ENCODE measurements at places on chromosomes 2 and 18.

GRCh38 chr18:6920099-6920955, 190.8 kb downstream of the ARHGAP28 start:
- no peak for DNase-seq

DNA sequence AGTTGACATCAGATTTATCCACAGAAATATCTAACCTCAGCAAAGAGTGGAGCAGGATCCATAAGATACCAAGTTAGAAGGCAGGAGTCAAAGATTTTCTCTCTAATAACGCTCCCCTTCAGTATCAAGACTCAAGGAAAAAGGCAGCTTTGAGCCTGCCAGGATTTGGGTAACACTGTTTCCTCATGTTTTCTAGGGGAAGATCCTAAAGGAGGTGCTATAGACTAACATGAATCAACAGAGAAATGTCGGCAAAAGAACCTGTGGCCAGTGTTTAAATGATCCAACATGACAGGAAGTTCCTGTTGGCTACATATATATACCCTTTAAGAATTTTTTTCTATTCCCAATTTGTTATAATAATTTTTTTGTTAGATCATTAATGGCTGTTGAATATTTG, 402.3 kb downstream of the TGIF1 start:
- DNase-seq, result no peak

DNA sequence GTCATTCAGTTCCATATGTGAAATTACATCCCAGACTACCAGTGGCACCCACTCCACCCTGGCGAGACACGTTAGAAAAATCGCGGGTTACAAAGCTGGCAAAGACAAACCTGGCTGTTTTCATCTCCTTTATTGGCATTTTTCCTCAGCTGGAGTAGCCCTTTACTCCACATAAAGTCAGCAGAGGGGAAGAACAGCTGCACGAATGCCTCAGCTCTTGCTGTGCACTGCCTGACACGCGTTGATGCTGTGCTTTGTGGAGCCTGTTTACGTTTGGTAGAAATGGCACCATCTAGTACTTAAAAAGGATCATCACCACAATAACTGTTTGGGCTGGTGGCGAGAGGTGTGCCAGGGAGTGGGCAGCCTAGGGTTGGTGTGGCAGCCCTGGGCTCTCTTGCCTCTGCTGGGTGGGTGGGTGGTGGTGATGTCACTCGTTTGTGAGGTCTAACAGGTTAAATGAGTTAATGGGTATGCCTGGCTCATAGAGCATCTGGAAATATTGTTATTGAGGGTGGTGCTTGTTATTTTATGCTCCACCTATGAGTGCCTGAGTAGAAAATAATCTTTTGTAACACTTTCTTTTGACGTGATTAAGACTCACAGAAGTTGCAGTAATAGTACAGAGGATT, 16.4 kb downstream of the FARP2 start:
- DNase-seq, result no peak

- no peak for DNase-seq
Measured at GRCh38 chr2:86239745-86240144, 40.5 kb downstream of the MRPL35 start.

DNA sequence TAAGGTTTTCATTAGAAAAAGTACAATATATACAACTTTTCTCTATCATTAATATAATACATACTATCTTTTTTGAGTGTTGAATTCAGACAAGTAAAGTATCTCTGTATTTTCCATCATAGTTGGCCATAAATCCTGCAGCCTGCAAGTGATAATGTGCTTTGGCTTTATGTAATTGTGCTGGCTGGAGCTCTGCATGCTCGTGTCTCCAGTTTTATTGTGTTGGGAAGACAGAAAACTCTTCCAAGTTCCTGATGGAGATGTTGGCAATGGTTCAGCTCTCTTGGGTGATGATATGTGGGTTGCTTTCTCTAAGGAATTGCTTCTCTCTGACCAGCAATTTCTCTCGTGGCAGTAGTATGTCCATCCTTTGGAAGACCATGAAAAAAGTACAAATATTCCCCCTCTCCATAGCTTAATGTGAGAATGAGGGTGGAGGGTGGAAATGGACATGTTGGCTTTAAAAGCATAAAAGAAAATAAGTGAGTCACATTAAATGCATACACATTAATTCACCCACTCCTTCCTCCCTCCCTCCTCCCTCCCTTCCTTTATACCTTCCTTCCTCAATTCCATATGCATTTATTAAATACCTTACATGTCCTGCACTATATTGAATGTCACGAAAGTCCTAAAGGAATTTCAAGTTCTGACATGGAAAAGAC, 344.2 kb downstream of the MTX2 start:
- no peak for DNase-seq

DNA sequence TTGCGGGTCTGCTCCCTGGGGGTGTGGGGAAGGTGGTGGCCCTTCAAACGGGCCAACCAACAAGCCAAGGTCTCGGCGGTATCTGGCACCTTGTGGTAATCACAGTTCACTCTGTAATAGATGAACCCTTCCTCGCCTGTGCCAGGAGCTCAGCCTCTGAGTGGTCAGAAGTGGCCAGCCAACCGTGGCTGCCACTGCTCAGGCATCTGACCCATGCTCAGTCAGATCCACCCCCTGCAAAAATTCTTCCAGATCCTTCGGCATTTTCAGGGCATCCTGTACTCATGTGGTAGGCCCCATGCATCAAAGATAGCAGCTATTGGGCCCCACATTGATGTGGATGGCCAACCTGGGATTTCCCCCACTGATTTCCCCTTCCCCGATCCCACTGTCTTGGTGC, 39.6 kb upstream of the SERPINE2 start:
- no peak for DNase-seq

GRCh38 chr2:188243381-188243780, 48.3 kb upstream of the GULP1 start:
- DNase-seq, result no peak

DNA sequence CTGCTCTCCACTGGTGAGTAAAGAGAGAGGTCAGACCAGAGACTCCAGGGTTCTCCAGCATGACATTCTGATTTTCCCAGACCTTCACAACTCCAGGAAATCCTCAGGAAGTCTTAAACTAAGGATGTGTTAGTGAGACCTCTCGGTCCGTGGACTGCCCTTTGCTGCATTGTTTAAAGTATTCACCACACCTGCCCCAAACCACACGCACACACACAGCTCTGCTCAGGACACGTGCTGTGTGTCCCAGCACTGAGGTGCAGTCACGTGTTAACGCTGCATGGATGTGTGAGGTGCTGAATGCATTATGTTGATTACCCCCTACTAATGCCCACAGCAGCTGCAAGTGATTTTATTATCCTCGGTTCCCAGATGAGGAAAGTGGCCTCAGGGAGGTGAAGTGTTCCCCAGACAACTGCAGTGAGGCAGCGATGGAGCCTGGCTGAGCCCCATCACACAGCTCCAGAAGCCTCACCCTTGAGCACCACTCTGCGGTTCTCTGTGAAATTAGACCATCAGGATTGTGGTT, 68.4 kb downstream of the TRAPPC12 start:
- DNase-seq, result no peak

DNA sequence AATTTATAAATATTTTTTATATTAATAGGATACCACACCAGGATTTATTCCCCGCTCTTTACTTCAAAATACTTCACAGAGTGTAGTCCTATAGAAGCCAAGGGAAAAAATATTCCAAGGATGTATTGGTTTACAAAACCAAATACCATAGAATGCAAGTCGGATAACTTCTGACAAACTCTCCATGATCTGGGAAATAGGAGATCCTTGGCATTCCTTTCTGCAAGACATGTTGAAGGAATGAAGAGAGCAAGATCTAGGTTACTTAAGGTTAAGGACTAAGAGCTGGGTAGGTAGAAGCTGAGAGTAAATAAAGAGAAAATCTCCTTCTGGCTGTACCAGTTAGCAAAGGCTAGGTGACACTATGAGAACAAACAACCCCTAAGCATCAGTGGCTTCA, 141.2 kb downstream of the LRATD1 start:
- DNase-seq, result no peak

GRCh38 chr2:20439193-20439475, 7.7 kb upstream of the RHOB start:
- DNase-seq, result no peak

- no peak for DNase-seq
Measured at GRCh38 chr2:101204400-101205115, 48.1 kb upstream of the CNOT11 start.

DNA sequence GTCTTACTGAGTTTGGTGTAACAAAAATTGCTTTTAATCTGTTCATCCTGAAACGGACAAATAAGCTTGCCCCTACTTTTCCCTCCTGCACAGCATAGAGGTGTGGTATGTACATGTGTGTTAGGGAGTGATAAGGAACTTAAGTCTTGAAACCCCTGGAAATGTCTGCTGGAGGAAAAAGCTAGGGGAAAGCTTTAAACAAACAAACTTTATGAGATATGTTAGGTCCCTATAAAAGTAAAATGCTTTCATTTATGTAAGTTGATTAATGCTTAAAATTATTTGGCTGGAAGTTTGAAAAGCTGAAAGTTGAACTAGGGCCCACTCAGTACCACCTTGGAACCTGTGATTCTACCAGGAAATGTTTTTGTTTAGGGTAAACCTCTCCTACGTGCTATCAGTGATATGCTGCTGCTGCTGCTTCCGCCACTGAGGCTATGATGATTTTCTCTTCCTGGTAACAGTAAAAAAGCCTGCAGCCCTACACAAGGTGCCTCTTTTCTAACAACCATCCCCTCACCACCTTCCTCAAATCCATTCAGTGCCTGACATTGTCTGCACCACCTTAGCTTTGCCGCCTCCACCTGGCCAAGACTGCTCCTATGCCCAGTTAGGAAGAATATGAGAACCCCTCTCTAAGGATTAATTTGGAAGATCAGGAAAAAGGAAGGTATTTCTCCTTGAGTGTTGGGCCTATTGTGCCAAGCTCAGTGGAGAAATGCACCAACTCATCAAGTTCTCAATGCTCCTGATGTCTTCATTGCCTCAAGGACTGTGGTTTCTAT, 2.5 kb upstream of the YES1 start:
- DNase-seq, result no peak

- DNase-seq, result no peak
Measured at GRCh38 chr18:2223449-2223848, 347.9 kb downstream of the METTL4 start.

- DNase-seq, result no peak
Measured at GRCh38 chr2:180268006-180268405, 260.9 kb upstream of the CWC22 start.

- DNase-seq, result no peak
Measured at GRCh38 chr2:129813404-129813803, 166.1 kb upstream of the RAB6C start.

DNA sequence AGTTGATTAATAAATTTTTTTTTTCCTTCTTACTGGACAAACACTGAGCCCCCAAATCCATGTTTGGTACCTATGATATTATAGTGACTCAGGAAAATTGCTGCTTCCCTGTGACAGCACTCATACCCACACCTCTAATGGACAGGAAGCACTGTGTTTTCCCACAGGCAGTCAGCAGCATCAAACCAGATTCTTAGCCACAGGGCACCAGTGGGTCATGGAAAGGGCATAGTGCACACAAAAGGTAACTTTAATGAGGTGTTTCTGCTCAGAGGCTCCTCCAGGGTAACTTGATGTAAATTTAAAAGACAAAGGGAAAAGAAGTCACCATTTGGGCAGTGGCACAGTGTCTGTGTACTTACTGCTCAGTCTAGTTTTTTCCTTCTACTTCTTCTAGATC, 34.1 kb downstream of the SERPINB11 start:
- no peak for DNase-seq

DNA sequence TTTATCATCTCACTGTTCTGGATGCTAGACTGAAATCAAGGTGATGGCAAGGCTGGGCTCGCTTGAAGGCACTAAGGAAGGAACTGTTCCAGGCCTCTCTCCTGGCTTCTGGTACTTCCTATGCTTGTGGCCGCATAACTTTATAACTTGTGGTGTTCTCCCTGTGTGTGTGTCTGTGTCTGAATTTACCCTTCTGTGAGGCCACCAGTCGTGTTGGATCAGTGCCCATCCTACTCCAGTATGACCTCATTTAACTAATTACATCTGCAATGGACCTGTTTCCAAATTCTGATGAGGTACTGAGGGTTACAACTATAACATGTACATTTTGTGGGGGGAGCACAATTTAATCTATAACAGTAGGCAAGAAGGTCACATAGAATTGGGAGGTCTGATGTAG, 41.6 kb downstream of the LYPD6B start:
- DNase-seq, result no peak

DNA sequence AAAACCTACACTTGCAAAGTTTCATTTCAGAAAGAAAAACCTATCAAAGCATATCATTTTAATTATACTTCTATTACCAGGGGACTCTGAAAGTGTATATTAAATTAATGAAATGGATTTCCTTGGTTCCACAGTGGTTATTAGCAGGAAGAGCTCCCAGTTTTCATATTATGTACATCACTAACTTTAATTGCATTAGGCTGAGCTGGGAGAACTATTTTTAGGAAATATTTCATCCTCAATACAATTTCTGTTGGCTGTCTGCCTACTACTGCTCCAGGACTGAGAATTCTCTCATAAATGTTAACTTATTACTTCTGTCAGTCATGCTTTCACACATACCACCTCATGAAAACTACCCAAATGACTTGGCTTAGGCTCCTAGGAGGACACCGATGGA, 301.4 kb downstream of the CMPK2 start:
- no peak for DNase-seq

DNA sequence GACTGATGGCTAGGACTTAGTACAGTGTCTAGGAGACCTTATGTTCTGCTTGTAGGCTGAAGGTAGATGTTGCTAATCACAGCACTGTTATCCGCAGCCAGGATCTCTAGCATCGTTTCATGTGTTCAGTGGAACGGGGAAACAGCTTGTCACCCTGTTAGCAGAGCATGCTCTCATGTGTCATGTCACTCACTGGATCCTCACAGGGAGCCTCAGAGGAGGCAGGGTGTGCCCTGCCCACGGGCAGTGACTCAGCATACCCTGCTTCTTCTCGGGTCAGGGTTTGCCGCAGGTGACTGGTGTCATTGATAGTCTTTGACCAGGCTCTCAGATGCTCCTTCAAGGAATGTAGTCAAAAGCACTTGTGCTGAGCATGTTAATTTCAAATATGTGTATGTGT, 44.4 kb downstream of the RPIA start:
- DNase-seq, result peak; percentile 37
